Thyroid gland (tissue), 4 donors: ENCODE measurements at places on chromosomes 13 and 19. TPM values are rescaled to one million over a fixed set of nuclear protein-coding genes. Genes with fewer than 3 reads are reported as not detected.

The PLK5 gene
- not detected for total RNA-seq

The POU4F1 gene
- total RNA-seq, result not detected

The SLC5A5 gene
- total RNA-seq, result 0.34 TPM

The GRIN2D gene
- total RNA-seq, result 0.56 TPM

DNA sequence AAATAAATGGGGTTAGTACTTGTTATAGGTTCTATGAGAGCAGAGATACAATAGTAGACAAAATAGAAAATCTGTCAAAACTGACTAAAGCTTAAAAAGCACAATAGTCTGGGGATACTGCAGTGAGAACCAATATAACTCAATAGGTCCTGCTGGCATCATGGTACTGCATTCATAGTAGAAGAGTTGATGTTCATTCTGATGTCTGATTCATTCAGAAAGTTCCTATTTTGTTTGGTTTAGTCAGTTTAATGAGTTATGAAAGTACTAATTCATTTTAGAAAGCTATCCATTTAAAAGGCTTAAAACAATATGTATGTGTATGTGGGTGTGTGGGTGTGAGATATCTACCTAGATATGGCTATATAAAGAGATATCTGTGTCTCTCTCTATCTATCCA is 152.8 kb downstream of the LHFPL6 start:
- no peak overlapping the region for H3K4me3 ChIP-seq
- no peak for DNase-seq
- H3K27ac ChIP-seq, result no peak overlapping the region
- H3K4me1 ChIP-seq, result peaks cover 21% of the 10 kb centered on the region
- H3K27me3 ChIP-seq, result no peaks in the 10 kb centered on the region

DNA sequence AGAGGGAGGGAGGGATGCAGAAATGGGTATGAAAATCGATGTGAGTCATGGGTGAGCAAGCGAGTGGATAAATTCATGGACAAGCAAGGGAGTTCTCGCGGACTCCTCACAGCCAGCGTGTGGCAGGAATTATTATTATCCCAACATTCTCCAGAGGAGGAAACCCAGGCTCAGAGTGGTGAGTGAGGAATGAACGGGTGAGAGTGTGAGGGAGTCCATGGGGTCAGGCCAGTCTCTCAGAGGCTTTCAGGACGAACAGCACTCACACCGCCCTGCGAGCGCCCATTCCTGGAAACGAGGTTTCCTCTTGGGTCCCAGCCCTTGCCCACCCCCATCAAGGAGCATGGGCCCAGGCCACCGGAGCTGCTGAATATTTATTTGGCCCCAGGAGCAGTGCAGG is 6.3 kb upstream of the DNAAF3 start:
- H3K27me3 ChIP-seq, result peaks cover 47% of the 10 kb centered on the region
- no peak for DNase-seq
- H3K27ac ChIP-seq, result no peak overlapping the region
- H3K4me3 ChIP-seq, result no peak overlapping the region
- peaks cover 11% of the 10 kb centered on the region for H3K4me1 ChIP-seq
- no peaks in the 10 kb centered on the region for H3K36me3 ChIP-seq

DNA sequence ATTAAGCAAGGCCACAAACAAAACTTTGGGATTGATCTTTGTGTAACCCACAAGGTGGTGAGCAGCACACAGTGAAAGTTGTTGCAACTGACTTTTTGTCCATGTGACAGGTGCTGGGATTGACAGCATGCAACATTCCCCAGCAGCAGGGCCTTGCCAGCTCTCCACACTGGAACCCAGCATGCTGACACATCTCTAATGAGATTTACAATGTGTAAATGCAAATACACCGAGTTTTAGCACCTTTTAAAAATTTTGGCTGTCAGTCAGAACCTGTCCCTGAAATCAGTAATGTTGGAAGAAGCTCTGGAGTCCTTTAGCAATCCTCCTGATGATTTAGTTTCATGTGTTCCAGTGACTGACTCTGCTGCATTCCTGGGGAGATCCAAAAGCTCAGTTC is 16.5 kb upstream of the PCDH8 start:
- no peaks in the 10 kb centered on the region for H3K36me3 ChIP-seq
- H3K27ac ChIP-seq, result no peak overlapping the region
- no peak overlapping the region for H3K4me3 ChIP-seq
- no peaks in the 10 kb centered on the region for H3K4me1 ChIP-seq

GRCh38 chr13:34944751-34945150 is 2.7 kb downstream of the NBEA start:
- no peaks in the 10 kb centered on the region for H3K36me3 ChIP-seq
- H3K4me1 ChIP-seq, result peaks cover 16% of the 10 kb centered on the region
- no peak for DNase-seq
- no peak overlapping the region for H3K4me3 ChIP-seq

GRCh38 chr19:6021878-6022569 is 44.1 kb upstream of the RANBP3 start:
- H3K27ac ChIP-seq, result no peak overlapping the region
- peak; percentile 84 for DNase-seq
- H3K36me3 ChIP-seq, result no peaks in the 10 kb centered on the region

- no peaks in the 10 kb centered on the region for H3K27me3 ChIP-seq
- peak overlapping the region; percentile 17 for H3K27ac ChIP-seq
- DNase-seq, result peak; percentile 92
- H3K4me3 ChIP-seq, result no peak overlapping the region
Measured at GRCh38 chr19:50427997-50428425, 4.7 kb upstream of the MYBPC2 start.

DNA sequence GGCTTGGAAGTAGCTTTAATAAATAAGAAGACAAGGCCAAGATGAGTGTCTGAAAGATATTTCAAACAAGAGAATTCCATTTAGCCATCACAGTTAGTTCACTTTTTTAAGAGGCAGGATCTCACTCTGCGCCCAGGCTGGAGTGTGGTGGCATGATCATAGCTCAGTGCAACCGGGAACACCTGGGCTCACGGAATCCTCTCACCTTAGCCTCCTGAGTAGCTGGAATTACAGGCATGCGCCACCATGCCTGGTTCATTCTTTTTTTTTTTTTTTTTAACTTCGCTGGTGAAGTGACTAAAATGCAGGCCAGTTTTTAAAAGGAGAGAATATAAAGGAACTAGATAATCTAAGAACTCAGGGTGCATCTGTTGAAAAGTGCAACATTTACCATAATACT is 200.3 kb downstream of the KCTD12 start:
- no peak overlapping the region for H3K4me3 ChIP-seq
- H3K27ac ChIP-seq, result no peak overlapping the region
- DNase-seq, result no peak
- no peaks in the 10 kb centered on the region for H3K36me3 ChIP-seq

GRCh38 chr13:86403181-86403580 is 604.0 kb upstream of the SLITRK6 start:
- H3K36me3 ChIP-seq, result no peaks in the 10 kb centered on the region
- H3K4me1 ChIP-seq, result no peaks in the 10 kb centered on the region
- H3K4me3 ChIP-seq, result no peak overlapping the region
- no peaks in the 10 kb centered on the region for H3K27me3 ChIP-seq
- no peak overlapping the region for H3K27ac ChIP-seq

GRCh38 chr13:109700176-109700575 is 86.2 kb downstream of the IRS2 start:
- no peak overlapping the region for H3K27ac ChIP-seq
- H3K4me1 ChIP-seq, result peaks cover 4% of the 10 kb centered on the region
- H3K4me3 ChIP-seq, result no peak overlapping the region
- no peaks in the 10 kb centered on the region for H3K36me3 ChIP-seq
- no peaks in the 10 kb centered on the region for H3K27me3 ChIP-seq

DNA sequence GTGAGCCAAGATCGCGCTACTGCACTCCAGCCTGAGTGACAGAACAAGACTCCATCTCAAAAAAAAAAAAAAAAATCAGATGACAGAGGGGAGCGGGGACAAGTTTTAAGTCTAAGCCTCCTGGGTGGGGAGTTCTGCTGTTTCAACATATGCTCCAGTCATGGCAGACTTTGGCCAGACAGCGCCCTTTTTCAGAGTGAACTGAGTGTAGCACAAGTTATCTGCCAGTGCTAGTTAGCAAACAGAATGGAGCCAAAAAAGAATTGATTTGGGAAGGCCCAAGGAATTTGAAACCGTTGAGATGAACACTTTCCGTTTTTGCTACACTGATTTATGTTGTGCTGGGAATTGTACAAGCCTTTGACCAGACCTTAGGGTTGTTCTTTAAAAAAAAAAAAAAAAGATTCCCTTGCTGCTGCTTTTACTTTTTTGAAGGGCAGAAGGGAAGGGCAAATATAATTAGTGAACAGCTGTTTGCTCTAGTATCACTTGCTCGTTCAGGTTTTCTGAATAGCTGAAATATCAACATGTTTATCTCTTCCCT is 5.7 kb downstream of the ACTN4 start:
- peak overlapping the region; percentile 96 for H3K27ac ChIP-seq
- no peak for DNase-seq
- peaks cover 83% of the 10 kb centered on the region for H3K4me1 ChIP-seq

DNA sequence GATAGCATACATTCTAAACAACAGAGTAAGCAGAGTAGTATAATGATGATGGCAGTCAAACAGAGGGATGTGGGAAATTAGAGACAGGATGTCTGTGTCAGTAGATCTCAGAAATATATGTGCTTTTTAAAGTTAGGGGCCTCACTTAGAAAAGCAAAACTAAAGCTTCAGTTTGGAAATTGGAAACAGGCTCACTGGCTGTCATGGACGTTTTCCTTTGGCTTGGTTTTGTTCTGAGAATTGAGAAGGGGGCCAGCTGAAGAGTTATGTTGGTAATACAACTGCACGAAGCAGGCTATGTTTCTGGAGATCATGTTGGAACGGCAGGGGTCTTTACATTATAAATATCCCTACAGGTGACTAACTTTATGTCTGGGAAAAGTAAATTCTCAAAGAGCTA is 261.3 kb downstream of the LMO7 start:
- H3K27me3 ChIP-seq, result no peaks in the 10 kb centered on the region
- no peaks in the 10 kb centered on the region for H3K4me1 ChIP-seq
- no peaks in the 10 kb centered on the region for H3K36me3 ChIP-seq
- no peak overlapping the region for H3K27ac ChIP-seq

DNA sequence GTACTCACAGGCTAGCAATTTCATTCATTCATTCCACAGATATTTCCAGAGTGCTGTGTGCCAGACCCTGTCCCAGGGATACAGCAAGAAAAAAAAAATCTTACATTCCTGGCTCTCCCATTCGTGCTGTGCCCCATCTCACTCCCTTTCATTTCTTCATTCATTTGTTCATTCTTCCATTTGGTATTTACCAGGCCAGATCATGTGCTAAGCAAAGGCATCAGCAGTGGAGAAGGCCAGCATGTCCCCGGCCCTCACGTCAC is 2.3 kb downstream of the MAP3K10 start:
- H3K27ac ChIP-seq, result no peak overlapping the region
- peaks cover 17% of the 10 kb centered on the region for H3K4me1 ChIP-seq
- H3K4me3 ChIP-seq, result no peak overlapping the region
- H3K27me3 ChIP-seq, result no peaks in the 10 kb centered on the region

DNA sequence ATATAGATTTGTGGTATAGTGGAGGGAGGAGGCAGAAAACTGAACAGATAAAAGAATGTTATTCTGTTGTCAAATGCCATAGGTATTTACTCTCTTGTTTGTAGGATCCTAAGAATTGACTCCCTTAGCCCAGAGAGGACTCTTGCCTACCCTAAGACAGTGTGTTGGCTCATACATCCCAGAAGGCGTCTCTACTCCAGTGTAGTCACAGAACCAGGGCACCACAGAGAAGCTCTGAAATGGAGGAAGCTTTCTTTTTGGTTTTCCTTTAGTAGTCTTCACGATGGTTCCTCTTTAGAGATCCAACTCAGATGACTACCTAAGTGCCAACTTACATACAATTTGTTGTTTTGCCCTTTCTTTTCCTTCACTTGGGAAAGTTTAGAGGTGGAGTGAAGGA is 14.0 kb downstream of the GPR183 start:
- H3K36me3 ChIP-seq, result no peaks in the 10 kb centered on the region
- peaks cover 11% of the 10 kb centered on the region for H3K4me1 ChIP-seq
- no peak overlapping the region for H3K27ac ChIP-seq
- no peak overlapping the region for H3K4me3 ChIP-seq
- no peaks in the 10 kb centered on the region for H3K27me3 ChIP-seq

- H3K4me1 ChIP-seq, result no peaks in the 10 kb centered on the region
- no peaks in the 10 kb centered on the region for H3K36me3 ChIP-seq
- H3K4me3 ChIP-seq, result no peak overlapping the region
- DNase-seq, result no peak
- no peaks in the 10 kb centered on the region for H3K27me3 ChIP-seq
Measured at GRCh38 chr13:107231944-107232343, 664.0 kb upstream of the ARGLU1 start.

DNA sequence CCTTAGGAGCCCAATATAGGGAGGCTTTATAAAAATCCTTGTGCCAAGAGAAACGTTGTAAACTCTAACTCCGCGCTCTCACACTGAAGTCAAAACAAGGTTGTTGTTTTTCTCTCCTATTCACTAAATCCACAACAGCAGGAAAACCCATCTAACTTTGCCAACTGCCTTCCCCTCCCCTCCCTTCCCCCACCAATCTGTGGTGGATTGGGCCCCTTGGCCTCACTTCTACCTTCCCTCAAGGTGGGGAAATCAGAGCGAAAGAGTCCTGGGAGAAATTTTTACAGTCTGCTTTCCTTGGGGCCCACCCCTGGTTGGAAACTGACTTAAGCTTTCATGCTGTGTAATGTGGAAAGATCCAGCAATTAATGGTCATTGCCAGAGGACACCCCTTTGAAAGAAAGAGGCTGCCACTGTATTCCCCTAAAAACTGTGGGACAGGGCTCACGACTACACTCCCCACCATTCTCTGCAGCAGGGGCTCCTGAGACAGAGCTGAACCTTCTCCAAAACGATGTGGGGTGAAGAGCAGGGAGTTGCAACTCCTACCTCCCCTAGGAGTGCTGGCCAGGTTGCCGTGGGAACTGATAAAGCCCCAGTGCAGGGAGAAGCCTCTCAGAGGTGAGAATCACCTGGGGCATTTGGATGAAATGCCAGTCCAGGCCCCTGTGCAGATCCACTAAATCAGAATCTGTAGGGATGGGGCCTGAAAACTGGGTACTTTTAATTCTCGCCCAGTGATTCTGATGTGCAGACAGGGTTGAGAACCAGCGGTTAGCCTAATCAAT is 1.1 kb downstream of the DHRS12 start:
- no peak overlapping the region for H3K4me3 ChIP-seq
- peak overlapping the region; percentile 98 for H3K27ac ChIP-seq
- no peaks in the 10 kb centered on the region for H3K36me3 ChIP-seq
- no peaks in the 10 kb centered on the region for H3K27me3 ChIP-seq

DNA sequence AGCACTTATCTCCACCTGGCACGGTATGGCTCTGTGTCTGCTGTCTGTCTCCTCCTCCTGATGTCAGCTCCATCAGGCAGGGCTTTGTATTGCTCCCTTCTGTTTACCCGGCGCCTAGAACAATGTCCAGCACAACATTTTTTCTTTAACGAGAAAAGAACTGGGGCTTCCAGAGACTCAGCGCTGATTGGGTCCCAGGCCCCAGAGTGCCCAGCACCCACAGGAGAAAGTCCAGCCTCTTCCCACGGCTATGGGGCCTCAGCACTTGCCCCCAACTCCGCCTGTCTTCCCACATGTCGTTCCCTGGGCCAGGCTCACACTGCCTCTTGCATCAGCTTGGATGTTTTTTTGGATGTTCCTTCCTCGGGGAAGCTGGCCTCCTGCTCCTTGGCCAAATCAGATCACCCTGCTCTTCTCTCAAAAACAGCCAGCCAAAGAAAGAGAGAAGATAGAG is 6.9 kb downstream of the MYPOP start:
- H3K27me3 ChIP-seq, result no peaks in the 10 kb centered on the region
- H3K4me1 ChIP-seq, result peaks cover 7% of the 10 kb centered on the region
- H3K4me3 ChIP-seq, result no peak overlapping the region
- peaks cover 7% of the 10 kb centered on the region for H3K36me3 ChIP-seq
- DNase-seq, result no peak
